NCI-H1092 treated with DMSO at 0.1 percent for 48 hours (cell line): ENCODE measurements at places on chromosomes 3 and 15.

GRCh38 chr15:101167753-101168462 lies 83.9 kb downstream of the CHSY1 start:
- no peak for DNase-seq

DNA sequence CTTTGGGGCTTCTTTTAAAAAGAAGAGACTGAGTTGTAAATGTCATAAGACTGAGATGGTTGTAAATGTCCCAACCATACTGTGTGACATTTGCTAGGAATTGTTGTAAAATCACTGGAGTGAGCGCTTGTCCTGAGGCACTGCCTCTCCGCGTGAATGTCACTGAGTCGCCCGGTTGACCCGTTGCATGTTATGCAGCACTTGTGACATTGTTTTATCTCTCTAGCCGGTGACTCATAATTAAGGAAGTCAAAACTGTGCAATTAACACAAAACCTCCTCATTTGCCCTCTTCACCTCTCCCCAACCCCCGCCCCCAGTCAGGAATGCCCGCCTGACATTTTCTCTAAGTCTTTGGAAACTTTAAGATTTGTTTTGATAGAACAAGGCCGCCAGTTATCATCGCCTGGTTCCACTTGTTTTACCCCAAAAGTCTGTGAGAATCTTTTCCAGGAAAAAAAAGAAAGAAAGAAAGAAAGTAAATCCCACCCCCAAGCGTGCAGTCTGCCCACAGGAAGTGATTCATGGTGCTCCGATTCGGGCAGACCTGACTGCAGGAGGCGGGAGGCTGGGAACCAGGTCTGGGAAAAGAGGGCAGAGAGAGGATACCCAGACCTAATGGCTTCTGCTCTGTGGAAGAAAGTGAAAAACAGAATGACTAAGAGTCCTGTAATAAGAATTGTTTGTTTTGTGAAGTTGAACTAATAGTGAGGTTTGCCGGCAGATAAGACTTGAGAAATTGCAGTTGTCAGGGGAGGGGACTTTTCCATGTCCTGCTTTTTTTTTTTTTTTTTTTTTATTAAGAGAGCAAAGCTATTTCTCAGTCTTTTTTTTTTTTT lies 84.8 kb downstream of the SMAD3 start:
- DNase-seq: no peak

- no peak for DNase-seq
These were observed 605.2 kb downstream of the MAGI1 start for GRCh38 chr3:65433480-65433879.

- DNase-seq: no peak
These were observed 102.5 kb downstream of the ZMAT3 start for GRCh38 chr3:178969004-178969700.

DNA sequence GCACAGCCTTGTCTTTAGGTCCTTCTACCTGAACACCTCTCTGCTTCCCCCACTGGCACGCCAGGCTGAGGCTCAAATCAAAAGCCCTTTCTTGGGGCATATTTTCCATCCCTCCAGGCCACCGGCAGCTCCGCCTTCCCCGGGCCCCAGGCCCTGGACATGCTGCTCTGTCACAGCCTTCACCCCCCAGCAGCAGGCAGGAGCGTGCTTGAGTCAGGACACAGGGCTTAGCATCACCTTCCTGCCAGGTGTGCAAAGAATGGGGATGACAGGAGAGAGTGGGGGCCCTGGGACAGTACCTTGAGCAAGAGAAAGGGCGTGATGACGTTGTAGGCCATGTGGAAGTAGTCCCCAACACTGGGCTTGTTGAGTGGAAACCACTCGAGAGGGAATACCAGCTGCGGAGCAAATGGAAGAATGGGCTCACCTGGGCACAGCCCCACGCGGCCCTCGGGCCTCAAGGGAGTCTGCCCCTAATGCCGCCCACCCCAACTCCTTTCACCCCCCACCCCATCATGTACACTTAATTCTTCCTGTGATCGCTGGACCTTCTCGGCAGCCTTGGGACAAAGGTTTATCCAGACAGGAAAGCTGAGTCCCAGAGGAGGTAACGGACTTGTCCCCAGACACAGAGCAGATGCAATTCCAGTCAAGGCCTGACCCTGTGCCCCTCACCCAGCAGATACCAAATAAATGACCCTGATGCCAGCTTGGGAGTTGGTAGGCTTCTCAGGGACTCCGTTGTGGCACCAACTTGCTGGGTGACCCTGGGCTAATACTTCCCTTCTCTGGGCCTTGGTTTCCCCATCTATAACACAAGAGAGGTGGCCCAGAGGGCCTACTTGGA lies 9.1 kb upstream of the CALML4 start:
- no peak for DNase-seq

DNA sequence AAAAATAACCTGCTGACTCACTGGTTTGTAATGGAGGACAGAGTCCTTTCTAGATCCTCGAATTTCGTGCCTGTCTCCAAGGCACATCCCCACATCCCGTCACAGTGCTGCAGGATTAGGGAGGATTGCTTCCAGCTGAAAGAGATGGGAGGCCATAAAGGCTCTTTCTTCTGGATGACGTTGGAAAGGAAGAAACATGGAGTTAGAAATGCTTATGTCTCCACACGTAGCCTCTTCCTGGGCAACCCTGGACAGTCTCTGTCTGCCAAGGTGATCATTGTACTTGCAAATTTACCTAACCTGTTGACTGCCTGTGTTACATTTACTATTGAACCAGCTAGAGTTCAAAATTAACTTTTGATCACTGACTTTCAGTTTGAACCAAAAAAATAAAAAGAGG lies 27.6 kb upstream of the VILL start:
- no peak for DNase-seq

DNA sequence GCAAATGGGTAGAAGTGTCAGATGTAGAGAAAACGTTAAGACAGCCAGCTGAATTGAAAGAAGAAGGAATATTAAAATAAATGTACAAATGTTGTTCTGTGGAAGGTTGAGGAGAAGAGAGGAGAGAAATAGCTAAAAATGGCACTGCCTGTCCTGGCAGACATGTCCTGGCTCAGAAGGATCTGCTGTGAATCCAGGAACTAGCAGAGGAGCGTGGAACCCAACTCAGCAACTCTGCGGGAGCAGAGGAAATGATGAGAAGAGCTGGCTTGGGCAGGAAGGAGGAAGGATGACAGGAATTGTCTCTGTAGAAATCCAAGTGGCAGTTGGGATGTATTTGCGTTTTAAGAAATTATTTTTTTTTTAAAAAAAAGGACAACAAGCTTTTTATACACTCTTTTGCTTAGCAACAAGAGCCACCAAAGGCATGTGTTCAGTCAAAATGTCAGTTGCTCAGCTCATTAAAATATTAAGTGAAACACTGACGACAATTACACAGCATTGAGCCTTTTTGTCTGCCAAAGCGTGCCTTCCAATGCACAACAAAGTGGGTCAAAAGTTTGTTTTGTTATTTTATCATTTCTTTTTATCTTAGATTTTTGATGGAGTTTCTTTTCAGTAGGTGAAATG lies 16.1 kb downstream of the NANOGP8 start:
- no peak for DNase-seq

DNA sequence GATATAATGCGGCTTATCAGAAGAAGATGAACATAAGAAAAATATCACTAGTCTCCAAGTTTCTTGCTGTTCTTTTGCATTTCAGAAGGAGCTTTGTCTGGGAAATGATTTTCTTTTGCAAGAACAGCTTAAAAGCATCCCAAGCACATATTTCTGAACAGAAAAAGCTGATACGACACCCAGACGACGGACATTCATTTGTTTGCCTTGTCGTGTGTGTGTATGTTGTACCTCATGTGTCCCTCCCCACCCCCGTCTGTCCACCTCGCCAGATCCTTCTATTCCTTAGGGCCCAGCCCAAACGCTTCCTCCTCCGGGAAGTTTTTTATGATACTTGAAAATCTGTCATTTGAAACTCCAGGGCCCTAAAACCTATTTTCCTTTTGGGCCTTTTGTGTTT lies 8.8 kb downstream of the ITPR1 start:
- DNase-seq: no peak

DNA sequence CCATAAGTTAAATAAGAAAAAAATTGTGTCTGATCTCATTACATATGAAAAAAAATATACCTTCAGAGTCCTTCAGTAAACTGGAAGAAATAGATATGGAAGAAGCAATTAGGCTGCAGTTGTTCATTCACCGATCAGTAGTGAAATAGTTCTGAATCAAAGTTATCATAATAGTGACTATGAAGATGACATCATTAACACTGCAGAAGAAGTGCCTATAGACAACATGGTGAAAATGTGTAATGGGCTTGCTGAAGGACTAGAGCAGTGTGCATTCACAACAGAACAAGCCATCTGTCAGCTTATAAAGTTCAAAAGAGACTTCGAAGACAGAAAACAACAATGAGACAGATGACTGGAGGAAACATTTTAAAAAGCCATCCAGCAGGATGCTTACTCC lies 144.5 kb downstream of the NAALADL2 start:
- no peak for DNase-seq

DNA sequence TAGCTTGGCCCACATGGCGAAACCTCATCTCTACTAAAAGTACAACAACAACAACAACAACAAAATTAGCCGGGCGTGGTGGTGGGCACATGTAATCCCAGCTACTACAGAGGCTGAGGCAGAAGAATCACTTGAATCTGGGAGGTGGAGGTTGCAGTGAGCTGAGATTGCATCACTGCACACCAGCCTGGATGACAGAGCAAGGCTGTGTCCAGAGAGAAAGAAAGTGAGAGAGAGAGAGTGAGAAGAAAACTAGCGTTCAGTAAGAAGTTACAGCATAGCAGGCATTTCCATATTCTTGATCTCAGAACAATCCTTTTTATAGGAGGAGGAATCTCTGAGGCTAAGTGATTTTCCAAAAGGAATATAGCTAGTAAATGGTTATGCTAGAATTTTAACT lies 1076.1 kb downstream of the AGBL1 start:
- DNase-seq: no peak

DNA sequence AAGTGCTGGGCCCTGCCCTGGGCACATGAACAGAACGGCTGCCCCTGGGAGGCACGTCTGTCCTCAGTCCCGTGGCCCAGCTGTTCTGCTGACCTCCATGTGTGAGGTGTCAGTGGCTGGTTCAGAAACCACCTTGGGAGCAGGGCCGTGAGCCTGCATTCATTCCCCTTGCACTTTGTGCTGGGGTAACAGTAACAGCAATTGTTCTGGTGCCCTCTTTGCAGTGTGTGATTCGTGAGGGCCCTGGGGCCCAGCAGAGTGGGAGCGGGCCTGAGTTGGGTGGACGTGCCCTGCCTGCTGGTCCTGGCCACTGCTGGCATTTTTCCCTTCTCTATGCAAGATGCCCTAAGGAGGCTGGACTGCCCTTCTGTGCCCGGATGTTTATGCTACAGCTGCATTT lies 50.4 kb upstream of the MYZAP start:
- no peak for DNase-seq

- no peak for DNase-seq
These were observed 49.1 kb upstream of the NEDD4 start for GRCh38 chr15:56042498-56042897.

GRCh38 chr15:69652293-69652692 lies 199.7 kb downstream of the RPLP1 start:
- no peak for DNase-seq

- no peak for DNase-seq
These were observed 54.0 kb upstream of the EIF1B start for GRCh38 chr3:40255532-40255931.

- DNase-seq: peak; percentile 5
These were observed 537.6 kb upstream of the IL12A start for GRCh38 chr3:159451067-159451466.

- DNase-seq: no peak
These were observed 101.4 kb upstream of the HACD2 start for GRCh38 chr3:123686251-123686650.

GRCh38 chr3:59839283-59839682 lies 789.5 kb upstream of the CFAP20DC start:
- no peak for DNase-seq

DNA sequence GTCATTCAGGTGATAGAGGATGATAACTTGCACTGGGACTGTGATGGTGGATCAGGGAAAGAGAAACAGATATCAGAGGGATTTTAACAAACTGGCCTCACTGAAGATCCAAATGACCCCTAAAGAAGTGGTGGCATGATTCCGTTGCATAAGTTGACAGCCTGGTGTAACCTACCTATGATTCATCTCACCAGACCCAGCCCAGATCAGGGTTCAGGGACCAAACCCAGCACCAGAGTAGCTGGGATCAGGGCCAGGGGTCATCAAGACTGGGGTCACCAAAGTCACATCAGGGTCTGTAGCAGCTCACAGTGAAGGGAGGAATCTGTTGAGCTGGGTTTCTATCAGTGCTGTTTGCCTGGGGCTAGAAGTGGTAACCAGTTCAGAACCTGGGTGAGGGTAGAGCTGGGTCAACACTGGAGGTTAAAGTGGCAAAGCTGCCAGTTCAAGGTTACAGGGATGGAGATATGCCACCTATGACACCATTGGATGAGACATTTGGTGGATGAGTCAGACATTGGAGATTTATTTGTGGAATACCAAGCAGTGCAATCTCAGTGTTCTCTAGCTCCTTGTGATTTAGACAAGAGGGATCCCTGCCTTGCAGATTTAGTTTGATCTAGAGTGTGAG lies 35.9 kb downstream of the CASR start:
- no peak for DNase-seq

DNA sequence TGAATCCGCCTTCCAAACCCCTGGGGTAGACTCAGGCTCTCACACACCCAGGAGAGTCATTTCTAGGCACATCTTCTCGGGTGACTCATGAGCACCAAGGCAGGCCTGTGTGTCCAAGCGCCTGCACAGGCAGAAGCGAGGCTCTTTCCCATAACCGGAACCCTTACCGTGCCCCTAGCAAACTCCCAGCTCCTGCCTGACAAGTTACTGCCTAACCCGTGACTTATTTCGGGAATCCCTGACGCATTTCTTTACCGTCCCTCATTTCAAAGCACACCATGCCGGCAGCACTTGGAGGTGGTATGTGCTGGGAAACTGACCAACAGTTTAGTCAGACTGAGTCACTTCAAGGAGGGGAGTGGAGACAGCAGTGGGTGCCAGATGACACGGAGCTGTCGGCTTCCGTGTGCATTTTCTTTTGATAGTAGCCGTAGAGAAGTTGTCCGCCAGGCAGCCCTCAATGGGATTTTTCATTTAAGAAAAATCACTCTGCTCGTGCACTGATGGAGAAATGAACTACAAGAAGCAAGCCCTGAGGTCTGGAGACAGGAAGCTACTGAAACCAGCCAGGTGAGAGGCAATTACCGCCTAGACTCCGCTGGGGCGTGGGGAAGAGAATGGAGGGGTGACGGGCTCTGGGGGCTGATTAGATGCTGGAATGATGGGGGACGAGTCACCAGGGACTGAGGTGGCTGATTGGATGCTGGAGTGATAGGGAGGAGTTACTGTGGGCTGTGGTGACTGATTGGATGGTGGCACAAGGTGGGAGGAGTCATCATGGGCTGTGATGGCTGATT lies 17.3 kb upstream of the HRH1 start:
- no peak for DNase-seq

DNA sequence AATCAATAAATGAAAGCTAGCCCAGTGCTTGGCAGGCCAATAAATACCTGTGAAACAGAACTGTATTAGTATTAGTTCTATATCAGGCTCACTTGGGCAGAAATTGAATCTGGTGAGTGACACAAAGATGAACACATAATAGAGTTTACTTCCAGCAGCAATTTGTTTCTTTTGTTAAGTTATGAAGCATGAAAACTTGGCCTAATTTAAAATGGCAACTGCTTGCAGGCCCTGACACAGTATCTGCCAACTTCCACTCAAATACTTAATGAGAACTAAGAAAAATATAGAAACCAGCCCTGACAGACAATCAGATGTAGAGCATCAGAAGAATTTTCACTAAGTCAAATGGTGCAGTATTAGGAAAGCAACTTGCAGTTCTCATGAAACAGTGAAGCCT lies 37.6 kb upstream of the LRIG1 start:
- no peak for DNase-seq

- no peak for DNase-seq
These were observed 117.9 kb upstream of the CFAP20DC start for GRCh38 chr3:59167756-59168155.
